Neural crest cell (in vitro differentiated cells): ENCODE measurements at places on chromosomes 5 and 9.
A peak's percentile ranks its signal among the peaks of the same experiment; 100 is the strongest.

DNA sequence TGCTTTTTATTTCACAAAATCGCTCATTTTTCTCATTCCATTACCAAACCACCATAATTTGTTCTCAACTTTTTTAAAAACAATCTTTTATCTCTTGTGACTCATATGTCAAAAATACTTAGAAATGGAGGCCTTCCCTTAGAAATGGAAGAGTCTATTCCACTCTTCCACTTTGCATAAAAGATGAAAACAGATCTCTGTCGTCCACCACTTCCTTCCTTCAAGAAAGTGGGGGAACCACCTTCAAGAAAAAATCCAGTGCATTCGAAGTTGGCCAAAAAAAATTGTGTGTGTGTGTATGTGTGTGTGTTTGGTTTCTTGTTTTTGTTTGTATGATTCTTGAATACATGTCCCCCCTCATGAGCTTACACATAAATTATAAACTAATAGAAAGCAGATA is 628.8 kb upstream of the DMAC1 start:
- no peak for DNase-seq

DNA sequence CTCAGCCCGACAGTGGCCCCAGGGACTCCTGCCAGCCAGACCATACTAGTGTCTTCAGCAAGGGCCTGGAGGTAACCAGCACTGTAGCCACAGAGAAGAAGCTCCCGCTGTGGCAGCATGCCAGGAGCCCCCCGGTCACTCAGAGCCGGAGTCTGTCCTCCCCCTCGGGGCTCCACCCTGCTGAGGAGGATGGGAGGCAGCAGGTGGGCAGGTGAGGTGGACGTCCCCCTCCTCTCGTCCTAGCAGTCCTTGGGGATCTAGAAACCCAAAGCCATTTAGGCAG is 28.0 kb upstream of the LRRC14B start:
- no peak for DNase-seq

- DNase-seq: no peak
These were observed 7.9 kb downstream of the NACC2 start for GRCh38 chr9:136086951-136087740.

GRCh38 chr9:8683496-8683895 is 883.9 kb upstream of the DMAC1 start:
- no peak for DNase-seq

GRCh38 chr9:118271331-118271730 is 567.1 kb downstream of the TLR4 start:
- DNase-seq: no peak

GRCh38 chr9:21813575-21814473 is 11.4 kb downstream of the MTAP start:
- DNase-seq: peak; percentile 51

- DNase-seq: no peak
These were observed 175.5 kb downstream of the NXNL2 start for GRCh38 chr9:88710449-88710848.

DNA sequence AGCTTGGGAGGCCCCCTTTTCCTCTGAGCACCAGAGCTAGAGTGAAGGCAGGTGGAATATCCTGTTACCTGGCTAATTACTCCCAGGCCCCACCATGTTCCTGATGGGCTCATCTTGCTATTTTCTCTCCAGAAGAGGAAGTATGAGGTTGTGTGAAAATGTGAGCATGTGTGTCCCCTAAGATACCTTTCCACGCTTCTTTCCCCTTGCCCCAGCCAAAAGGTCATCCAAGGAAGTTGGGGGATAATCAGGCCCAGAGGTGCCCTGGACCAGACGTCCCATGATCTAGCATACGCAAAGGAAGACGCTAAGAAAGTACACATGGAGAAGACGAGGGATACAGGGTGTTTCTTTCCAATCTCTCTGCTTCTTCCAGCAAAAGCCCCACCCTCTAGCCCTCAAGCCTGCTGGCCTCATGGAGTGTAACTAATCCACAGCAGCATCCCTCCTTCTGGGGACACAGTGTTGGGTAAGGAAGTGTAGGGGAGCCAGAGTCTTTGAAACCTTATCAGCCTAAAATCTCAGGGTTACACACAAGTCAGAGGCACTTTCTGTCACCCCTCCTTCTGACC is 115.3 kb downstream of the SLC1A3 start:
- DNase-seq: no peak

DNA sequence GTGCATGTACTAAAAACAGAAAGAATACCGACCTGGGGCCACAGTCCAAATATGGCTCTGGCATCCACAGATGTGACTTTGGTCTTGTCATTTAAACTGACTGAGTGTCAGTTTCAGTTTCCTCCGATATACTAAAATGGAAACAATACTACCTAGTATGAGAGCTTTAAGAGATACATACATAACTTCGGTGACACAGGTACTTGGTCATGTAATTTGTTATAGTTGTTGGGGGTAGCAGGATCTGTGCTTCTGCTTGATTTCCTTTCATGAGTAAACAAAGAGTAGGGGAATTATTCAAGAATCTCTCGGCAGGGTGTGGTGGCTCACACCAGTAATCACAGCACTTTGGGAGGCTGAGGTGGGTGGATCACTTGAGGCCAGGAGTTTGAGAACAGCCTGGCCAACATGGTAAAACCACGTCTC is 32.1 kb downstream of the MTMR12 start:
- DNase-seq: no peak

DNA sequence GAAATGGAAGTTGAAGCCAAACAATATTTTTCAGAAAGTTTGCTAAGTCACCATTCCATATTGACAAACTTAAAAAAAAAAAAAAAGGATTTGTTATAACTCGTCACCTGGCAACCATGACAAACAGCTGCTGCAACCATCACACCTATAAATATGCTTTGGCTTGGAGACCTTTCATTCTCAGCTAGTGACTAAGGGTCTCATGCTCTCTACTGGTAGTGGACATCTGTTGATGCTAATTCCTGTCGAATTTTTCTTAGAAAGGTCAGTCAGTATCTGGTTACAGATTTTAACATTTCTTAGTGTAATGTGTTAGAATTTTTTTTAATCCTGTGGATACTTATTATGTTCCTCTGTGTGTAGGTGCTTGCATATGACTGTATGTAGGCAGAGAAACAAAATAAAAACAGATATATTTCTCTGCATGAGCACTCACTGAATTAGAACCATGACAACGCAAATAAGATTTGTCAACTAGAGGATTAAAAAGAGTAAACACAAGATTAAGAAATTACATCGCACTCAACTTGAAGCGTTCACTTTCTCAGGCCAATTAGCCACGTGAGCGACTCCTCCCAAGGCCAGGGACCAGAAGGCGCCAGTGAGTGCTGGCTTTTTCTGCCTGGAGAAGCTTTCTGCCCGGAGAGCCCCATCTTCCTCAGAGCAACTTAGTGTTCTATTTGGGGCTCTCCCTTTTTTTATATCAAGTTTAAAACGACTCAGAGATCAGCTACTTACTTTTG is 27.0 kb upstream of the ZNF622 start:
- no peak for DNase-seq

DNA sequence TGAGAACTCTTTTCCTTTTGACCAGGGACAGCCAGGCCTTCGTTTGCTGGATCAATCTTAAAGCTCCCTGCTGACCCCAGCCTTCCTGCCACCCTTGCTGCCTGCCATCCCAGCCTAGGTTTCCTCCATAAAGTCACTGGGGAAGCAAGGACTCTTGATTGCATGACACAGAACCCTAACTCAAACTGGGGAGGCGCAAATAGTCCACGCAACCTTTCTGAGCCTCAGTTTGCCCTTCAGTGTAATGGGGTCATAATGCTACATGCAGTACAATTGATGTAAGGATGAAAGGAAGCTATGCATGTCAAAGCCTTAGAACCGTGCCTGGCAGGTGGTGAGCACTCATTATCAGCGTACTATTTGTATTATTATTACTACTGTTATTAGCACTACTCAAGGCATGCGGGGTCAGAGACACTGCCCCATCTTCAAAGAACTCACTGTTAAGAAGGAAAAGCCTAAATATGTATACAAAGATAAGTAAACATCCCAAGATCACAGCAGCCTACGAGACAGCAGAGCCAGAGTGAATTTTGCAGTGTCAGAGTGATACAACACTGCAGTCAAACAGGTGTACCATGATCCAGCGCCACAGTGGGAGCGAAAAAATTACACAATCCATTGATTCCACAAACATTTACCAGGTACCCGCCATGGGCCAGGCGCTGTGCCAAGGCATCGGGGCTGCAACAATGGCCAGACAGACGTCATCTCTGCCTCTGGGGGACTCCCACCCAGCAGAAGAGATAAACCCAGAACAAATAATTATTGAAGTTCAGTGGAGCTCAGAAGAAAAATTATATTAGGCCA is 16.9 kb upstream of the CPLX2 start:
- DNase-seq: no peak

GRCh38 chr9:105694190-105694847 is at the start of gene TMEM38B:
Gene TMEM38B, plus strand, starts transcription at chr9:105694541. Its CDS starts 120 bp downstream, at chr9:105694661.
- peak; percentile 75 for DNase-seq

DNA sequence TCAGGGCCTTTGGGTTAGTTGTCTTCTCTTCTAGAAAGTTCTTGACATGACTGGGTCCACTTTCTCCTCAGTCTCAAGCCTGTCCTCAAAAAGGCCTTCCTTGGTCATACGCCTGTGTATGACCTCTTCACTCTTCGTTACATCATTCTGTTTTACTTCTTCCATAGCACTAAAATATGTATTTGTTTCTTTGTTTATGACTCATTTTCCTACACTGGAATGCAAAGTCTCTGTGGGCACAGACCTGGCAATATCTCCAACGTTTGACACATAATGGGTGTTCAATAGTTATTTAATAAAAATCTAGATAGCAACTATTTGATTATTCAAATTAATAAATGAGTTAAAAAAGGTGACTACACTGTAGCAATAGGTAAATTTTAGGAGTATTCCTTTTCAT is 85.1 kb downstream of the YIPF5 start:
- DNase-seq: no peak

DNA sequence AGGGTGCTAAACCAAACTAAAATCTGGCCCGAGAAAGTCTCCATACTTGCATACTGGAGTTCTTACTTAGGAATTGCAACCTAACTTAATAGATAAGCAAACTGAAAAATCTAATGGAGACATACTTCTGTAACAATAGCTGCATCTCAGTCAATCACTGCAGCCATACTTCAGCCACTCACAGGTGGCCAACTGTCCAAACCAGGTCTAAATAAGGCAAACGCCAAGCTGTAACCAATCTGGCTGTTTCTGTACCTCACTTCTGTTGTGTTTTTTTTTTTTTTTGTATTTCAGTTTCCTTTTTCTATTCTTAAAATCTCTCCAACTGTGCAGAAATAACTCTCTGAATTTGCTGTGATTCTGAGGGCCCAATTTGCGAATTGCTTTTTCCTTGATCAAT is 4.4 kb upstream of the NDUFB6 start:
- no peak for DNase-seq

- DNase-seq: no peak
These were observed 81.3 kb downstream of the ALDH7A1 start for GRCh38 chr5:126513703-126514102.

DNA sequence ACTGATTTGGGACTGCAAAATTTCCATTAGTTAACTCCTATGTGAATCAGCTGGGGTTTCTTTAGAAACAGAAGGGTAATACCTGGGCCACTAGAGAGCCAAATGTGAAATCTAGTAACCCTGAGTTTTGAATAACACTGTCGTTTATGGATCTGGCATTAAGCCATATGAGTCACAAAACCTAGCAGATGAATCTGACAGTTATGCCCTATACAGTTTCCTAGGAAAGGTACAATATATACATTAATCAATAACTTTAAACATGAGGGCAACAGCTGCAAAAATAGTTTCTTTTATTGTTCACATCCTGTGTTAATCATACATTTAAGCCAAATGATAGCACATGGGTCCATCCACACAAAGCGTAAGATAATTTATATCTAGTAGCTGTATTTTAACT is 56.9 kb downstream of the PAM start:
- no peak for DNase-seq

DNA sequence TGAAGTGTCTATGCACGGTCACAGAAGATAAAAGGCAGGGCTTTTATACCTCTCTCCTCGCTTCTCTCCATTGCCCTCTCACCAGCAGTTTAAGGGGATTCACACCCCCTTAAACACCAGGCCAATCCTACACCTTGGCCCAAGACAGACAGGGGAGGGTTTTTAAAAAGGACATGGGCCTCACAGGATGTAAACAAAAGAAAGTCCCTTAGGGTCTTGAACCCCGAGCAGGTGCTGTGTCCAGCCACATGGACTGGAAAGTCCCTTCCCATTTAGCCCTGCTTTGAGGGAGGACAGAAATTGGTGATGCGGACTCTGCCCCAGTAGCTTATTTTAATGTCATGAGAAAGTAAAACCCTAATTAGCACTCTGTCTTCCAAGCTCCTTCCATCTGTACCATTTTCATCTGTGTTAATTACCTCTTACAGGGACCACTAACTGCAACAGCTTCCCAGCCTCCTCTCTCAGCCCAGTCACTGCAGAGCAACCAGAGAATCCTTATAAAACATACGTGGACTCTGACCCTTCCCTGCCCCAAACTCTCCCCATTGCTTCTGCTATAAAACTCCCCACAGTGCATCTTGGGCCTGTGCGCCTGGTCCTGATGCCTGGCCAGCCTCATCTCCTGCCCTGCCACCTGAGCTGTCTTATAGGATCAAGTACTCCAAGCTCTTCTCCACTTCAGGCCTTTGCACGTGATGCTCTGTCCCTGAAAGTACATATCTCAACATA is 16.7 kb downstream of the WHRN start:
- no peak for DNase-seq

DNA sequence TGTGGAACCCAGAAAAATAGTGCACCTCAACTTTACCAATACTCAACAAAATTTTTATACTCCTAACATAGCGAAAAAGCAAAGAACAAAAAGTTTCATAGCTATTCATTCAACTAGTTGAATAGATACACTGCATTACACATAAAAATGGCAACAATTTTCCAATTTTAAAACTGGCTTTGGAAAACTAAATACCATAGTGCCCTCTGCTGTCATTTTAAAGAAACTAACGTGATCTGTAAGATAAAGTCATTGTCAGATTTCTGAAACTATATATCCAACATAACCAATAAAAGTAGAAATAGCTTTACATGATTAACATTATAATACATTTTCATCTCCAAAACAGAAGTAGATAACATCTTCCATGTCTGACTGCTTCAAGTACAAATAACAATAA is 31.6 kb downstream of the DTWD2 start:
- DNase-seq: no peak

- no peak for DNase-seq
These were observed 163.8 kb downstream of the GADD45G start for GRCh38 chr9:89768650-89769071.

DNA sequence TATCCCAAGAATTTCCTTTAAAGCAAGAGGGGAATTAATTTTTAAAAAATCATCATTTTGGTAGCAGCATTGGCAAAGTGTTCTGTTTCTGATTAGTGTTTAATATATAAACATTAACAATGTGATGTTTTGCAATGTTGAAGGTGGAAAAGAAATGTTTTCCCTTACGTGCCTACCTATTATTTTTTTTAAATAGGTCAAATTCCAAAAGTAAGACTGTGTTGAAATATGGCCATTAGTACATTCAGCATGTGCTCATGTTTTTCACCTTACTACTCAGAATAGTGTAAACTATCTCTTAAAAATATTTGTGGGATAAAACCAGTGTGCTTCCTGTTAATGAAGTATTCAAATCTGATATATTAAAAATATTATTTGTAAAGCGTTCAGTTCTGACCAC is 3.3 kb downstream of the DOCK8 start:
- DNase-seq: no peak

- no peak for DNase-seq
These were observed 453.9 kb downstream of the NFIB start for GRCh38 chr9:13860019-13860418.
